KBM-7 (cell line): ENCODE measurements at places on chromosomes 16 and 17.

DNA sequence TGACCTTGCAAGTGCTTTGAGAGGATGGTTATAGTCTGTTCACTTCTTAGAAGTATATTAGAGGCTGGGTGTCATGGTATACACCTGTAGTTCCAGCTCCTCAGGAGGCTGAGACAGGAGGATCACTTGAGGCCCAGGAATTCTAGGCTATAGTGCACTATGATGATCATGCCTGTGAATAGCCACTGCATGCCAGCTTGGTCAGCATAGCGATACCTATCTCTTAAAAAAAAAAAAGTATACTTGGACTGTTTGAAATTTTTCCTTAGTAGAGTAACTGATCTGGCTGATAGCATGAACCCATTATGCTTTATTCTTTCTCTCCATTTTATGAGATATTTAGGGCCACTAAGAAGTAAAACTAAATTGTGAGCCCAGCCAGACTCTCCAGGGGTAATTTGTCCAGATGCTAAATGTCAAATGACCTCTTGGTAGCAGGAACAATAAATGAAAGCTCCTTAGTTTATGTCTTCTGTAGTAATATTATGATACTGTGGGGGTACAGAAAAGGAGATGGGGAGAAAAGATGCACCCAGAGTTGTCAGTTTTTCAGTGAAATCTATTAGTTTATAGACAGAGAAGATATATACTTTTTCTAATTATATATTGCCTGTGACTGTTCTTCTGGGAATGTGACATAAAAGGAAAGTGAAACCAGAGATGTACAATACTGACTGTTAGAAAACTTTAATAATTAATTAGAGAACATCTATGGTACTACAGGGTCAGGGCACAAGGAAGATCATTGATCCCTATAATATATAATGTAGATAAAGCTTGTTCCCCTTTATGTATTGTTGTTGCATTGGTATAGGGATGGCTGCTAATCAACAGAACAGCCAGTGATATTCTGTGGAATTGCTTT is 335.3 kb upstream of the TBX2 start:
- DNase-seq: no peak

DNA sequence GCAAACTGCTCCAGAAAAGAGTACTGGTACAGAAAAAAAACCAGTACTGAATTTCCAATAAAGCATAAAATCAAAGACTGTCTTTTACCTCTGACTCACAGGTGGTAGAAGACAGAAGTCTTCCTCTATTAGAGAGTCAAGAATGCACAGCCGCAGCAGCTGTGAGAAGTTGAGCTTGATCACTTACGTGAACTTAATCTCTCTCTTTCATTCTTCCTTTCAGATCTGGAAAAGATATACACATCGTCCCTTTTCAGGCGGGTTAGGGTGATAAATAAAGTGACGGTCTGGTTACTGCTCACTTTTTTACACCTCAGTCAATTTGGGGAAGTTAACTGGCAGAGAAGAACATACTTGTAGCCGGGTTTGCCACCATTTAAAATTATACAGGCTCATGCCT is 3.9 kb downstream of the IFT140 start:
- peak; percentile 25 for DNase-seq

DNA sequence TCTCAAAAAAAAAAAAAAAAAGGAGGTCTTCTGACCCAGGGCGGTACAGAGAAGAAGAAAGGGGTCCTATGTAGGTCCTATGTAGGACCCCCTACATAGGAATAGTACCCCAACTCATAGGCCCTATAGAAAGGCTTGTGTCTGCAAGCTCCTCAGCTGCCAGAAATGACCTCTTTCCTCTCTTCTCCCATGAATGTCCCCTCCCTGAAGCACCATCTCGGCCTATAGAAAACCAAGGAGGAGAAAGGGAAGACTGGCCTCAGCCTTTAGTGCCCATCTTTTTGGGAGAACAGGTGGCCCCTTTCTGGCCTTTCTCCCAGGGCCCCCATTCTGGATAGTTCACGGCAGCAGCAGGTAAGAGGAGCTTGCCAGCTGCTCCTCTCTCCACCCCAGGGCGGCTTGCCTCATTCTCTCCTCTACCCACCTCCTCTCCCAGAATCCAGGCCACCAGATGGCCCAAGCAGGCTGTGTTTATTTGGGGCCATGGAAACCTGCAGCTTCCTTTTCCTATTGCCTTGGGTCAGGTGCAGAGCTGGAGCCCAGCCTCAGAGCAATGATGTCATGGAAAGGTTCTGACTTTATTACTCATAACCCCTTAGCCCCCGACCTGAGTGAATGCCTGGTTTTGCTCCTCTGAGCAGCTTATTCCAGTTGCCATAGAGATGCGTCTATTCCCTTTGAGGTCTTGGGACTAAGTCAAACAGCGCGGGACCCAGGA is 1.6 kb upstream of the MRPL58 start:
- peak; percentile 65 for DNase-seq

DNA sequence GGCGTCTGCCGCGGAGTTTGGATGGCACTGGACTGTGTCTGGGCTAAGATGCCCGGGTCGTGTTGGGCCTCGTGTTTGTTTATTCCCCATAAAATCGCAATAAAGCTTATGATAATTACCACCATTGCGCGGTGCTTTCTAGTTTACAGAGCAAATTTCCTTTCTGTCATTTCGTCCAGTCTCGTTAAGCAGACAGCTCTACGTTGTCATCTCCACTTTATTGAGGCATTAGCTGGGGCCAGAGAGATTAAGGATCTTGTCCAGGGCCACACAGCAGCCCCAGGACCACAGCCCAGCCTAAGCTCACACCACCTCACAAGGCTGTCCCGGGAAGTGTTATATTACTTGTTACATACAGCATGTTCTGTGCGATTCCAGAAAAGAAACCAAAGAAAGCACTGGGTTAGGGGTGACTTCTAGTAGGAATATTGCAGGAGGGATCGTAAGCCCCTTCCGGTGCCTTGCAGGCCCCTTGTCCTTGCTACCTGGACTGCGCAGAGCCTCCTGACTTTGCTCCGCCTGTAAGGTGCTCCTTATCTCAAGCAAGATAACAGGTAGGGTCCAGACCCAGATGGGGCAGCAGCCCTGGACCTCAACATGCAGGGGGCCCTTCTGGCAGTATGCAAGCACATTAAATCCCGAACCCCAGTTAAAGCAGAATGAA is 6.3 kb downstream of the NOS2 start:
- DNase-seq: no peak

DNA sequence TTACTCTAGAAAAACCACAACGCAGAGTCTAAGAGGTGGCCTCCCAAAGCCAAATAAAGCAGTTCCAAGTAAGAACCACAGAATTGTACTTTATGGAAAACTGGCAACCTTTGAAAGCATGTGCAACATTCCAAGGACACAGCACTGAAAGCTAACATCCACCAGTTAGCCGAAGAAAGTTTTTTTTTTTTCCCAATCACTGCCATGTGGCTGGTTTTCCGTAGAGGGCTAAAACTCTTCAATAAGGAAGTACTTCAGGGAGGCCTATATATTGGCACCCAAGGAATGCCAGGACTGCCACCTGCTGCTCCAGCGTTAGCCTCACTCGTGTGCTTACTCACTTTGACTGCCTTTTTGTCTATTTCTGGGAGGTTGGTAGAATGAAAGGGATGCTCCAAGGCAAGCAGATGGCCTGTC is 25.2 kb downstream of the CEP95 start:
- no peak for DNase-seq

GRCh38 chr17:50072130-50072529 is 16.2 kb downstream of the ITGA3 start:
- no peak for DNase-seq

- DNase-seq: no peak
Observed at GRCh38 chr17:33164169-33164881, 128.8 kb downstream of the ASIC2 start.

GRCh38 chr16:67658849-67659674 is 998 bp downstream of the ACD start:
- no peak for DNase-seq

DNA sequence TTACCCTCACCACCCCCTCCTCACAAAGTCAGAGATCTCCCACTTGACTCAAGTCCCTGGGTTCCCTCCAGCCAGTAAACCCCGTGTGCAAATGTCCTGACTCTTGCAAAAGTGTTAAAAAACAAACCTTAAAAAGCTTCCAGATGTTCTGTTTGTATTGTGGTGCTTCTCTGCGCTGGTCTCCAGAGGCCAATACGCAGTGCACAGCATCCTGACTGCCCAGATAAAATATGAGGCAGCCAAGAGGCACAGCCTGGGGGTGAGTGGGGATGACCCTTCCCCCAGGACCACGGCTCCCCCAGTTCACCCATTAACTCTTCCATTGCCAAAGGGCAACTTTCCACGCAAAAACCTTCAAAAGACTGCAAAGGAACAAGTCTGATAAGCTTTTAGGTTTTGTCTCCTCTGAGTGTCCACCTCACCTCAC is 291.8 kb downstream of the SOX9 start:
- no peak for DNase-seq

DNA sequence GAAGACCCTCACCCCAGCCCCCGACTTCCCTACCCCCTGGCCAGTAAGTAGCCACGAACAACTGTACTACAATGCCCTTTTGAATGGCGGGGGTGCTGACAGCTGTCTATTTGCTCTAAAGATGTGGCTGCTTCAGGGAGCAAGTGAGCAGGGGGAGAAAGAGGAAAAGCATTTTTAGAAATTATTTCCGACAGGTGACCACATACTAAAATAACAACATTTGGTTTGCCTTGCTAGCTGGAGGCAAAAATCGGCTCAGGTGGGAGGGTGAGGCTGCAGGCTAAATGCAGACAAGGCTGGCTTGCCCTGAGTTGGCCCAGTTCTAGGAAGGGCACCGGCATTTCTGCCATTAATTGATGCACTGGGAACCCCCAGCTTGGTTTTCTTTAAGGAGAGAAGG is 188.5 kb downstream of the XYLT1 start:
- peak; percentile 20 for DNase-seq

- no peak for DNase-seq
Observed at GRCh38 chr17:2243953-2244352, 59.6 kb downstream of the SMG6 start.

GRCh38 chr17:83008186-83008510 is 71.3 kb upstream of the METRNL start:
- DNase-seq: no peak

DNA sequence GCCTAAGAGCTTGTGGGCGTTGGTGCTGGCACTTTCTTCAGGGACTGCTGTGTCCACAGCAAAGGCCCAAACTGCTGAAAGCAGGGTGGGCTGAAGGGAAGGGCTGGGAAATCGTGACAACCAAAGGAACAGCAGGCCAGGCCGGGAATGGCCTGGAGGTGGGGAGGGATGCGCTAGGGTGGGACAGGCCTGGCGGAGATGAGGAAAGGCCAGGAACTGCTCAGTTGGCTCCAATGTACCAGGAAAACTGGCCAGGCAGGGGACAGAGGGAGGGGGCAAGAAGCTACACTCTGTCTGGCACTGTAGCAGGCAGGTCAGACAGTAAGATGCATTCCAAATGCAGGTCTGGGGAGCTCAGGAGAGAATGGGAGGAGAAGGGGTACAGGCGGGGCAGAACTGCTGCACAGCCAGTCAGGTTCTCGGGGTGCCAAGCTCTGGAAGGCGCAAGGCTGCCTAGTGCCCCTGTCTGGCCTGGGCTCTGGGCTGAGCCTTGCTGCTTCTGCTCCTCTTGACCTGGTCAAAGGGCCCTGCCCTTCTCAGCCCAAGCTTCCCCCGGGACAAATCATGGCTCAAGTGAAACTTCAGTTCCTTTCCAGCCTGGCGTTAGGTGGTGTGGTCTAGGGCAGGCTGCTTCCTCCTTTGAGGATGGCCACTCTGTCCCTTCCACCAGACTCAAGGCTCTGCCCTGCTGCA is 7.3 kb downstream of the PNMT start:
- DNase-seq: no peak

- DNase-seq: no peak
Observed at GRCh38 chr17:37567538-37567937, 41.7 kb downstream of the SYNRG start.

- no peak for DNase-seq
Observed at GRCh38 chr17:10127819-10128425, 70.5 kb downstream of the GAS7 start.

GRCh38 chr17:47733674-47734410 is 806 bp downstream of the TBX21 start:
- no peak for DNase-seq

GRCh38 chr16:87816507-87817100 is 50.8 kb upstream of the KLHDC4 start:
- peak; percentile 50 for DNase-seq

DNA sequence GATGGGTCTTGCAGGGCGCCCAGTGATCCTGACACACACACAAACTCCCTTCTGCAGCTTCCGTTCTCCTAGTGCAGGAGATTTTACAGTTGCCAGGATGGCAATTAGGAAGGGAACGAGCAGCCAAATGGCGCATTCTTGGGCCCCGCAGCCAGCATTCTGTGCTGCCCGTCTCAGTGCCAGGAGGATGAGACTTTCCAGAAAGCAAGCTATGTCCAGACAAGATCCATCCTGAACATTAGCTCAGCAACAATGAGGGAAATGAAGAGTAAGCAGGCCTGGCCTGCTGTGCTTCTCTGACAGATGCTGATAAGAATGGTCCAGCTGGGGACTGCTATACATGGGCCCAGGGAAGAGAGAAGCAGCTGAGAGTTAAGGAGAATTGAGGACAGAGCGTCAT is 16.5 kb downstream of the SPPL2C start:
- no peak for DNase-seq

GRCh38 chr16:57966204-57966771 is 4.6 kb downstream of the CNGB1 start:
- DNase-seq: no peak

- DNase-seq: peak; percentile 72
Observed at GRCh38 chr16:28984619-28985135, at the start of gene LAT. Gene LAT, plus strand, starts transcription at chr16:28985052. Its CDS starts 366 bp downstream, at chr16:28985418.

GRCh38 chr16:49610983-49611382 is 237.4 kb downstream of the C16orf78 start:
- no peak for DNase-seq

- no peak for DNase-seq
Observed at GRCh38 chr16:3650631-3651265, 3.7 kb upstream of the DNASE1 start.
